Stimulated activated CD4-positive, alpha-beta T cell treated with anti-CD3 and anti-CD28 coated beads, Interleukin-2, amount 100 ng/mL, for 24 hours (primary cell): ENCODE measurements at places on chromosomes 5 and 9.

DNA sequence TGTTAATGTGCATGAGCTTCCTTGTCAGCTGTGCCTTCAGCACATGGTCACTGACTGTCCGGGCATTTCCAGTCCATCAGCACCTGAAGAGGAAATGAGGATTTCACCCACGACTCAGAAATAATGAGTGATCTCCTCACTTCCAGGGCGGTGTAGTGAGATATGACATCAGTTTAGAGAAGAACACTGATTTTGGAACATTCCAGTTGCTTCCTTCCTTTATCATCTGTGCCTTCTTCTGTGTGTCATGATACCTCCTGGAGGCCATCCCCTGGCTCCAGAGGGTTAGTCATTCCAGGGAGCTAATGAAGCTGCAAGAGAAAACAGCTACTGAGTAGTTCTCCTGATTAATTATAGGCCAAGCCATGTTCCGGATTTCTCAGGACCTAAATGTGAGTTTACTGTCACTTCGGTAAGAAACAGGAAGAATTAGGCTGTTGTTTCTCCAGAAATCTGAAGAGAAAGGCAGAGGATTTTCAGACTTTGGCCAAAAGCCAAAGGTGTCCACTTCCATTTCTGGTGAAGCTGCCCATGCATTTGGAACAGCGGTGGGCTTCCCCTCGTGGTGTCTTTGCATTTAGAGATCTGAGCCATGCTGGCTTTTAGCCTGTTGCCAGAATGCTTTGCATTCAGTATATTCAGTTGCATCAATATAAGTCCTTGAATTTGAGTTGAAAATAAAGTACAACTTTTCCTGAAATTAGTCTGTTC lies 161.3 kb upstream of the OTULINL start:
- DNase-seq, result no peak

GRCh38 chr5:127574852-127575679 lies 57.6 kb downstream of the PRRC1 start:
- no peak for DNase-seq

GRCh38 chr5:140633501-140633900 lies 526 bp upstream of the CD14 start:
- DNase-seq, result no peak

- no peak for DNase-seq
These were observed 101.8 kb downstream of the FGF18 start for GRCh38 chr5:171521219-171521633.

DNA sequence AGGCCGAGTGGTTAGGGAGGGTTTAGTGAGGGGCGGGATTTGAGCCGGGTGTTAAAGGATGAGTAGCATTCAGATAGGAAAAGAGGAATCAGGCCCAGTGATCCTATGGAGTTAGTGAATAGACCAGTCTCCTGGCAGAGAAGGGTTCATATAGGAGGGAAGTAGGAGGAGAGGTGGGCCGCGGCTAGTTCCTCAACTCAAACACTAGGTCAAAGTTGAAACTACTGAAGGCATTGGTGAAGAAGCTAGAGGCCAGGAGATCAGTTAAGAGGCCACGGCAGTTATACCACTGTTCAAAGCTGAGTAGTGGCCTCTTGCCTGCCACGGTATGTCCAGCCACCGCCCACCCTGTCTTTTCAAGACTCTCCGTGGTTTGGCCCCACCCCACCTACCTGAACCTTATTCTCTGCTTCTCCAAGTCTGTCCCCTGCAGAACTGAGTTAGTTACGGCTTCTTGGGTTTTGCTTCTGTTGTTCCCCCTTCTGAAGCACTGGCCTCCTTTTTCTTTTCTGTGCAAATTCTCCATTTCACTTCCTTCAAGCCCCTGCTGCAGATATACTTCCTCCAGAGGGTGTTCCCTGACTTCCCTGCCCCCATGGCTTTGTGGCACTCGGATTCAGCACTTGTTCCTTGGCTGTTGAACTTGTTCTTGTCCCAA lies 1.8 kb downstream of the ZBTB34 start:
- DNase-seq, result no peak
